ENCODE measurements at places on chromosomes 1 and 21.

DNA sequence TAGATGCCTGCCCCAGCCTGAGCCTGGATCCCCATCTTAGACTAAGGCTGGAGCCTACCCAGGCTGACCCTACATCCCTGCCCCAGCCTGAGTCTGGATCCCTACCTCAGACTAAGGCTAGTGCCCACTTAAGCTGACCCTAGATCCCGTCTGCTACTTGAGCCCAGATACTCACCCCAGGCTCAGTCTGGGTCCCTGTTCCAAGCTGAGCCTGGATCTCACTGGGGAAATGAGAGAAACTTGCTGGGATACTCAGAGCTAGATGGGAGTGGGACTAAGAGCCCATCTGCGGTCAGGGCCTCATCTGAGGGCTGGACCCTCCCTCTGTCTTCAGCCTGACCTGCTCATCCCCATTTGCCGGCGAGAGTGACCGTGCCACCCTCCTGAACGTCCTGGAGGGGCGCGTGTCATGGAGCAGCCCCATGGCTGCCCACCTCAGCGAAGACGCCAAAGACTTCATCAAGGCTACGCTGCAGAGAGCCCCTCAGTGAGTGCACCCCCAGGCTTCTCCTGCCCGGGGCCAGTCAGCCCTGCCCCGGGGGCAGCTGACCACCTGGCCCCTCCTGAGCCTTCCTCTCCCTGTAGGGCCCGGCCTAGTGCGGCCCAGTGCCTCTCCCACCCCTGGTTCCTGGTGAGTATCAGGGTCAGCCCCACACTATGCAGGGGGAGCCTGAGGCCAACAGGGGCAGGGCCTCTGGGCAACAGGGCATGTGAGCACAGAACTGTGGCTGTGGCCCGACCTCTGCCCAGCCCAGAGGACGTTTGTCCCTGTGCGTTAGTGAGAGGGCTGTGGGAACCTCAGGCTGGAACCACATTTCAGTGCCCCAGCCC is 36.8 kb downstream of the TRIM11 start:
- DNase-seq = no peak

- no peak for DNase-seq
These were observed 6.0 kb downstream of the DDX20 start for GRCh38 chr1:111761717-111762116.

DNA sequence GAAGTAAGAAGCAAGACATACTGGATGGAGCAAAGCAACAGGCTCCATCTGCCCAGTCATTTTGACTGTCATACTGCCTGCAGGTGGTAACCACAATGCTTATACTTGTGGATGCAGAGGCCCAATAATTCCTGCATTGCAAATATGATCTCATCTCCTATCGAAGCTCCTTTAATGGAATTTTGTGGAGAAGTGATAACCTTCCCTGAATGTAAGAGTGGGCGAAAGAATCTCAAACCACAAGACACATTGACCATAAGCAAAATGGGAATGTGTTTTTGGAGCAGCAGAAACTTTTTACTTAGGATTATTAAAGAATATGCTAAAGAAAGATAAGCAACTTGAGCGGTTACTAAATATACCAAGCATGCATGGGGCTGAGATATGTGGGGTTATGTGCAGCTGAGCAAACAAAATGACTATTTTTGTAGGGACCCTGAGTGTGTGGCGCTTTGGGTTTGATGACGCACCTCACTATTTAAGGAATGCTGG is 77.4 kb upstream of the BACH1 start:
- DNase-seq = no peak

DNA sequence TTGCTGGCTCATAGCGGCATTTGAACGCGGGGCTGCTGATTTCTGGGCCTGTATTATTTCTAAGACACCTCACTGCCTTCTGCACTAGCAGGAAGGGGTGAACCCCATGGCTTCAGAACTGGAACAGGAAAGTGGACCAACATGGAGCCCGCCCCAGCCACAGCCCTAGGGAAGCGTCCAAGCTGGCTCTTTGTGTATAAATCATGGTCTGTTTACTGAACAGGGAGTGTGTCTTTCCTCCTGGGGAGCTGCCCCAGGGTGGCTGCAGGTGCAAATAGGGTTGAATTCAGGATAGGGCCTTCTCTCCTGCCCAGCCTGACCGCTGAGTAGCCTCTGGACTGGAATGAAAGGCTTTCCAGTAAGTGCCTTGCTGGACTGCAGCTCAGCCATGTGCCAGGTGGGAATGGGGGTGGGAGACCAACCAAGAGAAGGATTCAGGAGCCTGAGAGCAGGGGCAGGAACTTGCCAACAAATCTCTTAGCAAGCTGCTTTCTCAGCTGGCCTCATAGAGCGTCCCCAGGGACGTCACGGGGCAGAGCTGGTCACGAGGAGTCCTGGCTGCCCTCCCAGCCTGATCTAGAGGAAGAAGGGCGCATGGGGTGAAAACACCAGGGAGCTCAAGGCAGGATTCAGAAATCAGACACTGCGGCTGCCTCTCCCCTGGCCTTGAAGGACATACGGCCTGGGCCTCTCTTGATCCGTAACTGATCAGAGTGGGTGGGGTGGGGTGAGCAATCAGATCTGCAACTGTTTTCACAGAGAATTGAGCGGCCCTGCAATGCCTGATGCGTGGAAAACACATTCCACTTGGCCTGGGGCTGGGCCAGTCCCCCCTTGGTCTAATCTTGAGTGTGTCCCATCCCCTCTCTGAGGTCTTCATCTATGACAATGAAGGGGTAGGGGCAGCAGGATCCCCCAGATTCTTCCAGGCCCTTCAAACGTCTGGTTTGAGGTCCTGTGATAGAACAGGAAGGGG is 56.5 kb upstream of the SELENON start:
- no peak for DNase-seq

GRCh38 chr1:145994391-145995120 is 1.8 kb downstream of the TXNIP start:
- no peak for DNase-seq

DNA sequence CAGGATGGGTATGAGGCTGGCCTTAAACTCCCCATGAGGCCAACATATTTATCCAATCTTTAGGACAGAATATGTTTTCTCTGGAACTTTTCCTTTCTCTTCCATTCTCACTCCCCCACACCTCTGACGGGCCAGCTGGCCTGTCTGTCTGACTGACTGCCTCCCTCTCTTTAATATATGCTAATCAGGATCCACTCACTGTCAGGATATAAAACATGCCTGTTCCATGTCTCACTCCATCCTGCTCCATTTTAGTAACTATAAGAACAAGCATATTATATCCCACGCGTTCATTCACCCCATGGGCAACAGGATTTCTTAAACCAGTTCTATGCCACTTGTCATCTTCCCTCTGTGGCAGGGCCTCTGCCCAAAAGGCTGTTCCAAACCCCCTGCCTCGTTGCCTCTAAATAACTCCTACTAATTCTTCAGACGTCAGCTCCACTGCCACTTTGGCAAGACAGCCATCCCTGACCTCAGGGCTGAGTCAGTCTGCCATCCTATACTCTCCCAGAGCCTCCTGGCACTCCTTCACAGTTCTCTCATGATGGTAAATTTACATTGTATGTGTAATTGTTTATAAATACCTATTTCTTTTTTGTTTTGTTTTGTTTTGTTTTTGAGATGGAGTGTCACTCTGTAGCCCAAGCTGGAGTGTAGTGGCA is 84.3 kb upstream of the SPATA6 start:
- DNase-seq = no peak

DNA sequence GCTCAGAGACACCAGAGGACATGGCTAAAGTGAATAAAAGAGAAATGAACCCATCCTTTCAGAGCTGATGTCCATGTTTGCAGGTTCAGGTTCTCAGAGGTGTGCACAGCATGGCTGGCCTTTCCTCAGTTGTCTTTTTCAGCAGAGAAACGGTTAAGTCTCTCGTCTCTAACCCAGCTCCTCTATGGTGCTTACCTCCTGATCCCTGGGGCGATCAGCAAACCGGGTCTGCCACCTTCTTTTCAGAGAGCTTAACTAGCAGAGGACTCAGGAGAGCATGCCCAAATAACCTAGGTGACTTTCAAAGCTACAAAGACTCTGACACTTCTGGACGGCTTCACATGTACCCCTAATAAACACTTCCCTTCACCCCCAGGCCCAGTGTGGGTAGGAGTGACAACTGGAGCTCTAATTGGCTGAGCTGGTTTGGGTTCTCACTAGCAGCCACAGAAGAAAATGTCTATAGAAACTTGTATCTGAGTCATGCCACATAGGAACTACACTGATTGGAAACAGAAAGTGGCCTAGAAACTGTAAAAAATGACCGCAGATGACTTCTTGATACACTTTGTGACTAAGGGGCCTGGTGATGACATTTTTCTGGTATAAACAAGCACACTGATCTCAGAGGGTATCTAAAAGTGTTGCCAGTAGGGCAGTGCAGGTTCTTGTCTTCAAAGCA is at the start of gene AIM2:
TSS of gene AIM2 (minus strand) at position 329 of the 682 bp plus-strand sequence. CDS start 3,267 bp downstream, outside the sequence.
- DNase-seq = no peak

DNA sequence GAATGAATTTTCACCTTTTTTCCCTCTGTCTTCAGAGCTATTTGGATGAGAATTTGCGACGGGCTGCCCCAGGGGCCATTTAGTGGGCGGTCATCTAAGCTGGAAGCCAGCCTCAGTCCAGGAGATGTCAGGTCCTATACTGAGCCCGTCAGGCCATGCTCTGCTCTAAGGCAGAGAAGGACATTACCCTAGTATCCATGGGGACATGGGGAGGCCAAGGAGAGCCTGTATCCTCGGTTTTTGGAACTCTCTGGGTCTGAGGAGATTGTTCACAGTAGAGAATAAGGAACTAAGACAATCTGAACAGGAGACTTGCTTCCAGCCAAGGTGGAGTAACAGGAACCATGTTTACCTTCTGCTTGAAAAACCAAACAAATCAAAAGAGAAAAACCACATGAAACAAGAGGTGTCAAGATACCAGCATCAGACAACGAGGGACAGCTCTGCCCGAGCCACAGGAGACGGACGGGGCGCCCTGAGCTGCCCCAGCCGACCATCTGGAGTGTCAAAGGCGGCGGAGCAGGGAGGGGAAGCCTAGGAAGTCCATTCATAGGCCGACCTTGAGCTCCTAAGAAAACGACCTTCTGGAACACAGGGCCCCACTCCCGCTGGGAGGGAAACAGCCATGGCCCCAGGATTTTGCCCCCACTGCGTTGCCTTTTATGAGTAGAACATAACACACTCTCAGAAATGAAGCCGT is 20.0 kb upstream of the ADARB1 start:
- no peak for DNase-seq

GRCh38 chr1:46190539-46190938 is 7.7 kb downstream of the POMGNT1 start:
- no peak for DNase-seq

DNA sequence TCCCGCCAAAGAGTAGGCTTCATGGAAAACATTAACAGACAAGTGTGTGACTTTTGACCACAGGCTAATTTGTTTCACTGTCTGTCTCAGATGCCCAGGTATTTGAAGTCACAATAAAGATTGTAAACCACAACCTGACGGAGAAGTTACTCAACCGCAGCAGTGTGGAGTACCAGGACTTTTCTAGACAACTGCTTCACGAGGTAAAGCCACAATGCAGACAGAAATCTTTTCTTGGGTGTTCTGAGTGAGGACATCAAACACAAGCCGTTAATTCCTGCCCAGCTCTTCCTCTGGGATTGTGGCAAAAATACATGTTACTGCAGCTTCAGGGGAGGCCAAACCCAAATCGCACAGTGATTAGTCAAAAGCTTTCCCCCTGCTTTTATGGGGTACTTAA is 31.0 kb downstream of the UMODL1 start:
- DNase-seq = no peak

GRCh38 chr1:238624776-238625175 is 734.1 kb upstream of the ZP4 start:
- no peak for DNase-seq

GRCh38 chr1:202564958-202565495 is 145.2 kb downstream of the SYT2 start:
- DNase-seq = no peak

GRCh38 chr1:222561656-222562055 is 13.8 kb upstream of the HHIPL2 start:
- DNase-seq = no peak

DNA sequence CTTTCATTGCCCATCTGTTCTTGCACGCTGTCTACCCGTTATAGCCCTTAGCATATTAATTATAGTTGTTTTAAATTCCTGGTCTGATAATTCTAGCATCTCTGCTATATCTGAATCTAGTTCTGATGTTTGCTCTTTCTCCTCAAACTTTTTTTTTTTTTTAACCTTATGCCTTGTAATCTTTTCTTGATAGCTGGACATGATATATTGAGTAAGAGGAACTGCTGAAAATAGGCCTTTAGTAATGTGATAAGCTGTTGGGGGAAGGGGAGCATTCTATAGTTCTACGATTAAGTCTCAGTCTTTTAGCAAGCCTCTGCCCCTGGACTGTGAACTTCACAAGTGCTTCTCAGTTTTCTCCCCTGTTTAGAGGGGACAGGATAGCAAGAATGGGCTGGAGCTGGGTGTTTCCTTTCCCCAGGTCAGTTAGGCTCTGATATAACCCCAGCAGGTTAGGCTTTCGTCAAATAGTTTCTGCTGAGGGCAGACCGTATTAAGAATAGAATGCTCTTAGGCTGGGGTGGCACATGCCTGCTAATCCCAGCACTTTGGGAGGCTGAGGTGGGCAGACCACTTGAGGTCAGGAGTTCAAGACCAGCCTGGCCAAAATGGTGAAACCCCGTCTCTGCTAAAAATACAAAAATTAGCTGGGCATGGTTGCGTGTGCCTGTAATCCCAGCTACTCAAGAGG is 62.2 kb downstream of the ZFYVE9 start:
- DNase-seq = no peak

GRCh38 chr1:228471762-228472398 is 15.3 kb upstream of the RNF187 start:
- no peak for DNase-seq

DNA sequence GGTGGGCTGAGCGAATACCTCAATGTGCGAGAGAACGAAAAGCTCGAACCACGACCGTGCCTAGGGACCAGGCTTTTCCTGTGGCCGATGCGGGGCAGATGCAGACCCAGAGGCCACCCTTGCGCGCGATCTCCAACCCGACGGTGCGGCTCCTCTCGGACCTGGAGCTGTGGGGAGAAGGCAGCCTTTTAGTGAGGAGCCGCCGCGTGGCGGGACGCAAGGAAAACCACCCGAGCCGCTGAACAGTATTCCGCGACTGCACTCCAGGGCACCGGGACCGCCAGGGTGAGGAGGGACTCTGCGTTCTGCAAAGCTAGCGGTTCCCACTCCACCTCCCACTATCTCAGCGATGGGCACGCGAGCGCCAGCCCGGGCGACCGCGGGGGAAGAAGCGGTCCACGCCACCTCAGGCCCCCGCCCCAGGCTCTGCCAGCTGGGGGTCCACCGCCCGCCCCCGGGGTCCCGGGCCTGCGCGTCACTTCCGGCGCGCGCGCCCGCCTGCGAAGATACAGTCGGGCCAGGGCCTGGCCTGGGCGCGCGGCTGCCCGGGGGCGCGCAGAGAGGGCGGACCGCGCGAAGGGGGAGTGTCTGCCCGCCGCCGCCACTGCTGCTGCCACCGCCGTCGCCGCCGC is 66.5 kb upstream of the PRKACB start:
- DNase-seq = peak; percentile 77

DNA sequence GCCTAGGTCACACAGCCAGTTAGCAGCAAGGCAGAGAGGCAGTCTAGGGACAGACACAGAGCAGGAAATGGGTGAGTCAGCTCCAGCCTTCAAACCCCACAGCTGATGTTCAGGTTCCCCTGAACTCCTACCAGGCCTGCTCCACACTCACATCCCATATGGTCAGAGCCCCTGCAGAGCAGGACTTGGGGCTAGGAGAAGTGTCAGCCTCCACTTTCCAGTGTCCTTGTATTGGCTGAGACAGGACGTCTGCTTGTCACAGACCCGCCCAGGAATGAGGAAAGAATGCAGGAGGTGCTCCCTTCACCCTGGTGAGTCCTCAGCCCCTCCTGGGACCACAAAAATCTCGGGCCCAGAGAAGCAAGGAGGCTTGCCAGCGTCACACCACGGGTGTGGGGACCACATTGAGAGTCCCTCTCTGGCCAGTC is 92.5 kb downstream of the LACTBL1 start:
- DNase-seq = no peak

- DNase-seq = no peak
These were observed 116.0 kb downstream of the OSBPL9 start for GRCh38 chr1:51732701-51733425.

Measured in neural crest cell (in vitro differentiated cells).